ENCODE measurements at places on chromosomes 4 and X.

- DNase-seq, result no peak
Measured at GRCh38 chr4:181127171-181127570, 1116.0 kb upstream of the TENM3 start.

DNA sequence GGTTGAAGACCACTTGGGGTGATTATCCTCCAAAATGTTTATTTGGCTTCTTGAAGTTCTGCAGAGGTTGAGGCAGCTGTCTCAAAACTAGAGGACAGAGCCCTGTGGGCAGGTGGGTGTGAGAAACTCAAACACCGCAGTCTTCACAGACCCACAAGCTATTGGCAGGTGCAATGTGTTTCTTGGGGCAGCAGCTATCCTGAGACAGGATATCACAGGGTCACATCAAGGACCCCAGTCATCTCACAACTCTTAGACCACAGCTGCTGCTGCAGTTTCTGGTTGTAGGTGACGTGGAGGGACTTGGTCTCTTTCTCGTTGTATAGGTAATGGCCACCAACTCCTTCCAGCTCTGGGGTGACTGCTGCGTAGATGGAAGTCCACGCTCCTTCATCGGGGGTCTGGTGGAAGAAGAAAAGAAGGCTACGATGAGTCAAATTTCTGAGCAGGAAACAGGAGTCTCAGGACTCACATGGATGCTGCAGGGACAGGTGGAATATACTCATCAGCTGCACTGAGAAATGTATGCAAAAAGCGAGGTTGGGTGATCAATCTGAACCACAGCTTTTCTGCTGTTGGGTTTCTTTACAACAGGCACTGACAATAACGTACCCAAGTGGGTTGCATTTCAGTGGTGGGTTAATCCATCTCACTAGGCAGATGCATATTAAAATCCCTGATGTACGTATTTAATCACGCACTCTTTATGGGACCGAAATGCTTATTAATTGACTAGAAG lies 279.8 kb downstream of the DHRSX start:
- no peak for DNase-seq

GRCh38 chr4:128298146-128298758 lies 10.6 kb upstream of the PGRMC2 start:
- no peak for DNase-seq

DNA sequence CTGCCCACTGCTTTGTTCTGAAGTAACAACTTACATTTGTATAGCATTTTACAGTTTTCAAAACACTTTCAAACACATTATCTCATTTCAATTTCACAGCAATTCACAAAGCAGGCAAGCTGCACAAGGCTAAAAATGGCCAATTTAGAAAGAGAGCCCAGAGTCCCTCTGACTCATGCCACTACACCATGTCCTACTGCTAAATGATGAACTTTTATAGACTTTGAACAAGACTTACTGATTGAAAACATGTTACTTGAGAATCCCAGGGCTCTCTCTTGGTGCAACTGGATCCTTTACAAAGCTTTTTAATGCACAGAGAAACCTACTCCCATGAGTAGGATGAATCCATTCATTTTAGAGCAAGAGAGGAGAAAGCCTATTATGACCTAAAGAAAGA lies 5.8 kb upstream of the G3BP2 start:
- no peak for DNase-seq

DNA sequence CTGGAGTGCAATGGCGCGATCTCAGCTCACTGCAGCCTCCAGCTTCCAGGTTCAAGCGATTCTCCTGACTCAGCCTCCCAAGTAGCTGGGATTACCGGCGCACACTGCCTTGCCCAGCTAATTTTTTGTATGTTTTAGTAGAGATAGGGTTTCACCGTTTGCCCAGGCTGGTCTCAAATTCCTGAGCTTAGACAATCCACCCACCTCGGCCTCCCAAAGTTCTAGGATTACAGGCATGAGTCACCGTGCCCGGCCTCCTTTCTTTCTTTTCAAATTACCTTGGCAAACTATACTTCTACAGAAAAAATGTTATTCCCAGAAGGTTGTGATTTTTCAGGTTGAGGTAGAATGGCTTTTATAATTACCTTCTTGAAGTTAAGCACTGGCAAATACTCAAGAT lies 321.9 kb upstream of the PRPS2 start:
- DNase-seq, result no peak

GRCh38 chrX:108735679-108736508 lies 469 bp downstream of the IRS4 start:
- DNase-seq, result no peak

DNA sequence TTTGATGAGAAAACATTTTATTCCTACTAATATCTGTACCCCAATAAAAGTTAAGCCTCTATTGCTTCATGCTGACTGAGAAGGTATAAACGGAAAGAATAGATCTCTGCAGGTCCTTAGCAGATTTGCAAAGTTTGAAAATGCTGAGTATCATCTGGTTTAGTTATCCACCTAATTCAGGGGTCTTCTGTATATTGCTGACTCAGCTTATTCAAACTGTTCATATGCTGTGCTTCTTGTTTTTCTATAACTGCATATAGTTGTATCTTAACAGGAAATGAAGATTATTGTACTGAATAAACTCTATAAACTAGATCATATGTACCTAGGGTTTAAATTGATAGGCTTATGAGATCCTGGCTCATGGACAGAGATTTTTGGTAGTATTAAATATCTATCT lies 23.7 kb downstream of the ZNF330 start:
- no peak for DNase-seq

DNA sequence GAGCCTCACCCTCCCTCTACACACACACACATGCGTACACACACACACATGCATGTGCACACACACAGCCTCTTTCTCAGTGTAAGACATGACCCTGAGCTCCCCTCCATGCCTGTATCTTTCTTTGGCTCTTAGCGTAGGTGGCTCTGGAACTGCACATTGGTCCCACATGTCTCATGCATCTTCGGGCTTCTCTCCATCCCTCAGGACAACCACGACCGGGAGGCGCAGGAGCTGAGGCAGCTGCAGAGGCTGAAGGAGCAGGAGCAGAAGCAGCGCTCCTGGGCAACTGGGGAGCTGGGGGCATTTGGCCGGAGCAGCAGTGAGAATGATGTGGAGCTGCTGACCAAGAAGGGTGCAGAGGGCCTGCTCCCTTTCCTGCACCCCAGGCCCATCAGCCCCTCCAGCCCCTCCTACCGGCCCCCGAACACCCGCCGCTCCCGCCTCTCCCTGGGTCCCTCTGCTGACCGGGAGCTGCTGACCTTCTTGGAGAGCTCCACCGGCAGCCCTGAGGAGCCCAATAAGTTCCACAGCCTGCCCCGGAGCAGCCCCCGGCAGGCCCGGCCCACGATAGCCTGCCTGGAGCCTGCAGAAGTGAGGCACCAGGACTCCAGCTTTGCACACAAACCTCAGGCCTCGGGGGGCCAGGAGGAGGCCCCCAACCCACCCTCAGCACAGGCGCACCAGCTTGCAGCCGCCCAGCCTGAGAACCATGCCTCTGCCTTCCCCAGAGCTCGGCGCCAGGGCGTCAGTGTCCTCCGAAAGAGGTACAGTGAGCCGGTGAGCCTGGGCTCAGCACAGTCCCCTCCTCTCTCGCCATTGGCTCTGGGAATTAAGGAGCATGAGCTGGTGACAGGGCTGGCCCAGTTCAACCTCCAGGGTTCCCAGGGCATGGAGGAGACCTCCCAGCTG lies 38.6 kb downstream of the FHDC1 start:
- no peak for DNase-seq

- no peak for DNase-seq
Measured at GRCh38 chr4:63218856-63219255, 1190.4 kb downstream of the TECRL start.

GRCh38 chrX:39527025-39527424 lies 570.7 kb downstream of the BCOR start:
- no peak for DNase-seq

GRCh38 chr4:74772106-74772505 lies 22.2 kb downstream of the BTC start:
- DNase-seq, result no peak

DNA sequence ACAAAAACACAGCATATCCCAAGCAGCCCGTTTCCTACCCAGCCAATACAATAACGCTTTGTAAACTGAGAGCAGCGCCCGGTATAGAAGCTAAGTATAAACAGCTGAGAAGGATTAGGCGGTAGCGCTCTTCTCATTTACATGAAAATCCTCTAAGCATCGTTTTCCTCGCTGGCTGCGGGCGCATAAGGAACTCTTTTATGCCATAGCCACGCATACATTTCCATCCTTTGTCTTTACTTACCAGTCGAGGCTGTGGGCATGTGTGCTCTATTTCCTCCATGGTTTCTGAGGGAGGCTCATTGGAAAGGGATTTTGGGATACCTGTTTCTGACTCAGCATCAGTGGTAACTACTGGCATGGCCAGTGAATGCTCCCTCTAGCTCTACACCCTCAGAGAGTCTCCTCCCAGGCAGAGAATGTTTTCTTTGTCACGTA lies 383 bp downstream of the PCYT1B start:
- DNase-seq, result no peak

DNA sequence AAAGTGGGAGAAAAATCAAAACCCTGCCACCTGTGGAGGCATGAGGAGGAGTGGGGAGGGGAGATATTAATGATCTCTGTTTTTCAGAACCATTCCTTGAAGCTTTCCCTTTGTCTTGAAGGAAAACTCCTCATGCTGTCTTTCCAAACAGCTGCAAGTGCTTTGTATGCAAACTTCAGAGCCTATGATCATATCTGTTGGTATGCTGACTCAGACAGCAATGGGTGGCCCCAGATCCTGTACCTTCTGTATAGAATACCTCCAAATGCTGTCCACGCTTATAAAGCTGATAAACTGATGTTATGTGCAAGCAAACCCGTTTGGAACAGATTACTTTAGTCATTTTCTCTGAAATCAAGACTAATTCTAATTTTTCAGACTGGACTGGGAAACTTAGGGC lies 31.9 kb downstream of the BMP15 start:
- no peak for DNase-seq

GRCh38 chrX:12885508-12885907 lies 18.6 kb downstream of the TLR7 start:
- DNase-seq, result no peak

- DNase-seq, result no peak
Measured at GRCh38 chr4:147479376-147479775, 1.5 kb upstream of the EDNRA start.

DNA sequence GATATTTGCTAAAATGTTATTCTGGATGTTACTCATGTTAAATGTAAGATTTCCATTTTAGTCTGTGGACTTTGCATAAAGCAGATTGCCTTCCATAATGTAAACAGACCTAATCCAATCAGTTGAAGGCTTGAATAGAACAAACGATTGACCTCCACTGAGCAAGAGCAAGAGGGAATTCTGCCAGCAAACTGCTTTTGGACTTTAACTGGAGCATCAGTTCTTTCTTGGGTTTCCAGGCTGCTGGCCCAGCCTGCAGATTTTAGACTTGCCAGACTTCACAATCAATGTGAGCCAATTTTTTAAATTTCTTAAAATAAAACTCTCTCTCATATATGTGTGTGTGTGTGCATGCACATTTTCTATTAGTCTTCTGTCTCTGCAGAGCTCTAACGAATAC lies 1248.8 kb downstream of the ADGRL3 start:
- no peak for DNase-seq

- DNase-seq, result no peak
Measured at GRCh38 chrX:78831523-78831922, 84.0 kb downstream of the LPAR4 start.
